ENCODE measurements at places on chromosomes 3 and 15. TPM values are rescaled to one million over a fixed set of nuclear protein-coding genes. Genes with fewer than 3 reads are reported as not detected.

Gene PLCH1
- total RNA-seq: 0.62 TPM

Gene PLSCR2
- not detected for total RNA-seq

GRCh38 chr3:18900994-18901393 is 247.3 kb upstream of the KCNH8 start:
- no peak for DNase-seq

DNA sequence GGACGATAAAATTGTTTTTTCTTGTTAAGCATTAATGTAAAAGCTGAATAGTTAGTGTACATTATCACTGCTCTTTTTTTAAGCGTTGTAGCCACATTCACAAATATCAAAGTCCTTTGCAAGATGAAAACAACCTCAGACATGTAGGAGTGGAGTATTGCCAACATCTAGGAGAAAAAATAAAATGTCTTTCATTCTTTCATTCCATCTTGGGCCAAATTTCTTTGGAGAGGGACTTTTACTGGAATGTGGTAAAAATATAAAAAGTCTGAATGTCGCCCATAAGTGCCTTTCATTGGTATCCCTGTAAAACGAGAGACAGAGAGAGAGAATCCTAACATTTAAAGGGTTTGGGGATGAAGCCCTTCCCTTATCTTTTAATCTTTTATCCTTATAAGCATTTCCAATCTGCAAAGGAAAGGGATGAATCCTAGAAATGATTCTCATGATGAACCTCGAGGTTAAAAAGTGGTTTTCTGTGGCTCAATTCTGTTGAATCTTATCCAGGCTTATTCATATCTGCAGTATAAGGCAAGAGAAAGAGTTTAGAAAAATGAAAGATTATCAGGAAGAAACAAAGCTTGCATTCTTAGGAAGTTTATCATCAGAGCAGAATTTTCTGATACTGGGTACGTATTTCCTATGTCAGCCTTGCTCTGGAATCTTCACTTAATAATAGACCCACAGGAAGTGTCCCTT is 1031.7 kb downstream of the MCTP2 start:
- no peak for DNase-seq

DNA sequence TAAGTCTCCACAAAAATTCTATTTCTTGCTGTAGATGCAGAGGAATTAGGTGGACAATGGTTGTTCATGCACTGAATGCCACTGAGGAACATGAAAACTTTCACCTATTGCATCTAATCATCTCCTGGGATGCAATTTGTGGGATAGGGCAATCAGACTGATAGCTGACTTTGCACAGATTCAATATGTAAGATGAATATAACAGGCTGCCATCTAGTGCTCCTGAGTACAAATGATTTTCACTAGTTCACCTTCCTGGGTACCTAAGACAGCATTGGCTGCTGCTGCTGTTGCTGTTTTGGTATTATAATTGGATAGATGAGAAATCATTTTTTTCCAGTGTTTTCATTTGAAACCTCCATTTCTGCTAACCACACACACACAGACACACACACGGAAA is 19.7 kb downstream of the TIMMDC1 start:
- no peak for DNase-seq

Data from H4 (cell line).